ENCODE measurements at places on chromosomes 1 and 21. TPM values are rescaled to one million over a fixed set of nuclear protein-coding genes. Genes with fewer than 3 reads are reported as not detected.

PPIAL4G gene
- total RNA-seq, result not detected

GNAT2 gene
- not detected for total RNA-seq

TIAM1 gene
- 19.8 TPM for total RNA-seq

BMP8B gene
- total RNA-seq, result 0.09 TPM

S100A3 gene
- total RNA-seq, result 0.28 TPM

ADCY10 gene
- total RNA-seq, result 0.23 TPM

HES3 gene
- not detected for total RNA-seq

TYW3 gene
- total RNA-seq, result 23.2 TPM

VPS13D gene
- total RNA-seq, result 23.3 TPM

PAX7 gene
- total RNA-seq, result not detected

NUF2 gene
- 1.2 TPM for total RNA-seq

FMN2 gene
- 1.7 TPM for total RNA-seq

ANKRD34A gene
- total RNA-seq, result 0.24 TPM

TSPEAR gene
- not detected for total RNA-seq

PTGER3 gene
- total RNA-seq, result 19.2 TPM

ETV3L gene
- not detected for total RNA-seq

MFAP2 gene
- total RNA-seq, result 2.0 TPM

AGMAT gene
- 1.7 TPM for total RNA-seq

CACNA1S gene
- not detected for total RNA-seq

BARHL2 gene
- not detected for total RNA-seq

LUZP1 gene
- total RNA-seq, result 51.8 TPM

RNU1-2 gene
- under 0.01 TPM for total RNA-seq

NBPF6 gene
- 0.14 TPM for total RNA-seq

OR2G6 gene
- total RNA-seq, result not detected

ELOA gene
- total RNA-seq, result 32.7 TPM

KDF1 gene
- 0.53 TPM for total RNA-seq

IL23R gene
- 1.9 TPM for total RNA-seq

GPATCH3 gene
- total RNA-seq, result 10.8 TPM

NPR1 gene
- 19.9 TPM for total RNA-seq

ANGPTL1 gene
- total RNA-seq, result 15.1 TPM

EIF2D gene
- 39.4 TPM for total RNA-seq

C1orf87 gene
- total RNA-seq, result not detected

SPATA46 gene
- not detected for total RNA-seq

DNASE2B gene
- total RNA-seq, result not detected

FAM72B gene
- total RNA-seq, result 1.8 TPM

NBPF14 gene
- 17.1 TPM for total RNA-seq

F3 gene
- total RNA-seq, result 21.3 TPM

OR2M7 gene
- total RNA-seq, result not detected

TFF2 gene
- total RNA-seq, result not detected

DFFA gene
- 42.1 TPM for total RNA-seq

ITLN1 gene
- total RNA-seq, result not detected

Data from adrenal gland (tissue), 19 donors.